Right cardiac atrium (tissue), 5 donors: ENCODE measurements at places on chromosomes 6 and 20. TPM values are rescaled to one million over a fixed set of nuclear protein-coding genes. Genes with fewer than 3 reads are reported as not detected.

GRCh38 chr6:89433252-89434149 lies 549 bp downstream of the ANKRD6 start:
- peak; percentile 61 for DNase-seq

- no peak for DNase-seq
Measured at GRCh38 chr20:49965781-49966305, 16.9 kb upstream of the SNAI1 start.

GRCh38 chr6:51323056-51323455 lies 504.4 kb downstream of the TFAP2B start:
- no peak for DNase-seq

GRCh38 chr6:8086755-8087306 lies 15.5 kb downstream of the EEF1E1 start:
- DNase-seq: no peak

GRCh38 chr20:703426-703825 lies 27.8 kb upstream of the SCRT2 start:
- no peak for DNase-seq

DNA sequence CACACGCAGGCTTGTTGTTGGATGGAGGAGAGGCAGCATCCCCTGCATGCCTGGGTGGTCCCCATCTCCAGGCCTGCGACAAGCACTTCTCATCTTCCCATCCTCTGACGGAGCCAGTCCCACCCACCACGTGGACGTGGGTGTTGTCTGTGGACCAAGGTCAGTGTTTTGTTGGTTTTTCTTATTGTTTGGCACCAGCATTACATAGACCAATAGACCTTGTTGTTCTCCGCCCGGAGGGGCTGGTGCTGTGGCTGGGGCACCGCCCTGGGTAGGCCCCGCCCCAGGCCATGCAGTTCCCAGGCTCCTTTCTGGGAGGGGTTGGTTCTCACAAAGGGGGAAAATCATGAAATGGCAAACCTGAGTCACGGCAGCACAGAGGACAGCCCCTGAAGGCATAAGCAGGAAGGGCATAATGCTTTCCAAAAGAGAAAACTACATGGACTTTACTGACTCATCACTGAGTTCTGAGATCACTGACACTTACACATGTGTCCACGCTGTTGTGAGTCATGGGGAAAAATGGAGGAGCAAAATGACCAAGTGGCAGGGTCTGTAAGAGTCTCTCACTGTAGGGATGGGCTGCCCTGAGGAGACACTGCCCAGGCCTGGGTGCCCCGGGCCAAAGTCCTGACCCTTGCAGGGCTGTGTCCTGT lies 90.8 kb downstream of the THBS2 start:
- DNase-seq: peak; percentile 75

GRCh38 chr20:54345301-54345724 lies 130.1 kb upstream of the DOK5 start:
- no peak for DNase-seq

- no peak for DNase-seq
Measured at GRCh38 chr20:25725639-25726038, 29.0 kb upstream of the ZNF337 start.

DNA sequence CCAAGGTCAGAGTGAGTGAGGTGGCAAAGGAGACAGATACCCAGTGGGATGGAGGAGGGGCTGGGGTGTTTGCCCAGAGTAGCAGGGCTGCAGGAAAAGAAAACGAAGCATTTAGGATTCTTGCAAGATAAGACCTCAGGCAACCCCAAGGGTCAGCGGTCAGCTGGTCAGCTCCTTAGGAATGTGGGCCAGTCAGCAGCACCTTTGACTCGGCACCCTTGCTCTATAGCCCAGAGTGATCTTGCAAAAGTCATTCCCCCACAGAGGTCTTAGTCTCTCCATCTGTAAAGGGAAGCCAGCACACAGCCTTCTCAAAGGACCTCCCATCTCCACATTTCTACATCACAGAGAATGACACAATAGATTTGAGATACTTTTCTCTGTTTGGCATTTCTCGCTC lies 56.7 kb downstream of the VEGFA start:
- DNase-seq: no peak

DNA sequence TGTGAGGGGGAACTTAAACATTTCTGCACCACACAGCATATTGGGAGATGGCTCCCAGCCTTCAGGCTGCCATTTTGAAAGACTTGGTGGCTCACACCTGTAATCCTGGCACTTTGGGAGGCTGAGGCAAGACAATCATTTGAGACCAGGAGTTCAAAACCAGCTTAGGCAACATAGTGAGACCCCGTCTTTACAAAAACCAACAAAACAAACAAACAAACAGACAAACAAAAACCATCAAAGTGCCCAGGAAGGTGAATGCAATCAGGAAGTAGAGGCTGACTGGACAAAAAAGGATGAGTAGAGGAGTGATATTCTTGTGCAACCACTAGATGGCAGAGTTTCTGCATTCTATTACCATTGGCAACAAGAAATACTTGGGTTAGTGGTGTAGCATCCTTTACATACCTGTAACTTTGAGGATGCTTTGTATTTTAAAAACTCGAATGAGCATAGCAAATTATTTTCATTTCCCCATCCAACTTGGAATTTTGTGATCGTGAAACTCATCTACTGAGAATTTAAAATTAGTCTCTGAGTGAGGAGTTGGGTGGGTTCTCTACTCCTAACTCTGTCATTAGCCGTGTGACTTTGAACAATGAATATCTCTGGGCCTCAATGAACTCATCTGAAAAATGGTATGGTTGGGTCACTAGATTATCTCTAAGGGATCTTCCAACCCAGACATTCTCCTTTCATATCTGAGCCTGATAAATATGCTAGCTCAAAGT lies 84.4 kb downstream of the CRYBG1 start:
- DNase-seq: no peak

DNA sequence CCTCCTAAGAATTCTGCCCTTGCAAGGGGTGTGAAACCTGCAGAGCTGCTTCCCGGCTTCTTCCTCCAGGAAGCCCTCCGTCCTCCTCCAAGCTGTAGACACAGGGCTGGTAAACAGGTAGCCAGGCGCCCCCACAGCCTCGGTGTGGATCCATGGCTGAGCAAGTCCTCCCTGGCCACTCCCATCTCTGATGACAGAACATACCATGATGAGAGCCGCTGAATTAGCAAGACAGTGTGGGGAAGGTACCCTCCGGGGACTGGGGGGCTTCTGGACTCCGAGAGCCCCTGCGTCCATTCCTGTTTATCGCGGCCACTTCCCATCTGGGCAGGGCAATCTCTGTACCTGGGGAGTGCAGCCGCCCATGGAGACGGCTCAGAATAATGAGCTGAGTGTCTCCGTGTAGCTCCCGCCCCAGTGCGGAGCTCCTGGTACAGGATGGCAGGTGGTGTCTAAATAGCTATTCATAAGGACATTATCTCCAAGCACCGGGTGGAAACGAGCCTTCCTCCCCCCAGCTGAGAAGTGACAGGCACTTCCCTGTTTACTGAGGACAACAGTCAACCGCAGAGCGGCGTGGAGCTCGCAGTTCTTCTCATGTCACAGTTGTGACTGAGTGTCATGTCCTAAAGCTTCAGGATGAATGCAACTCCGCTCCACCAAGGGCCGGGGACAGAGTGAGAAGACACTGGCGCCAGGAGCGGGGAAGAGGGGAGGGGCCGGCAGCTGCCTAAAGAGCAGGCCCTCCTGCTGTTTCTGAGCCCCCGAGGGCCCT lies 22.7 kb upstream of the NTSR1 start:
- DNase-seq: no peak

DNA sequence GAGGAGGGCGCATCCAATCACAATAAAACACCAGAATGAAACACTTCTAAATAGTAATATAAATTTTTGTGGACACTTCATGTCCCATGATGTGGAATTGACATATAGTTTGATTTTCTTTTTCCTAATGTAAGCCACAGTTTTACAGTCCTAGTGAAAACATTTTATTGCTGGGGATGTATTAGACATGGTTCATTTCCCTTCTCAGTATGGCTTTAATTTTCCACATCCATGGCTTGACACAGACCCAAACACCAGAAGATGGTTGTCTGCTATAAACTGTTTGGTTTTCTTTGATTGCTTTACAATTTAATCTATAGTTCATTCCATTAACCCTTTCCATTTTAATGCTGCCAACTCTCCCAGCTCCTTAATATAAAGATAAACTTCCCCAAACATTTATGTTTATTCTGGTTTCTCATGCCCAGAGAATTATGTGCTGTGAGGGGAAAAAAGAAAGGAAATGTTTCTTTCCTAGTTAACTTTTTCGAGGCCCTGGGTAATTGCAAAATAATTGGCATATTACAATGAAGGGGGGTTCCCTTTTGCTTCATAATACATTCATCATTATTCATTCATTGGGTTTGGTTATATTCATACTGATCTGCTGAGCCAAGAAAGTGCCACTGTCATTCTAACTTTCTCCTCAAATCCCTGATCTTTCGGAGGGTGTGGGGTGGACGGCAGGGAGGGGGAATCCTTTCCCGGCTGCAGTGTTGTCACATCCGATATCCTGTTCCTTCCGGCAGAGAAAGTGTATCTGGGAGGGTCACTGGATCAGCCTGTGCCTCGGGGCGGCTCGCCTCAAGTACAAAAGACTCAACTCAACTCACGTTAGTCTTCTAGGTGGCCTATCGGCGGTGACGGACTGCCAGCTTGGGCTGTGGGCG lies 127.6 kb upstream of the TFAP2D start:
- no peak for DNase-seq

DNA sequence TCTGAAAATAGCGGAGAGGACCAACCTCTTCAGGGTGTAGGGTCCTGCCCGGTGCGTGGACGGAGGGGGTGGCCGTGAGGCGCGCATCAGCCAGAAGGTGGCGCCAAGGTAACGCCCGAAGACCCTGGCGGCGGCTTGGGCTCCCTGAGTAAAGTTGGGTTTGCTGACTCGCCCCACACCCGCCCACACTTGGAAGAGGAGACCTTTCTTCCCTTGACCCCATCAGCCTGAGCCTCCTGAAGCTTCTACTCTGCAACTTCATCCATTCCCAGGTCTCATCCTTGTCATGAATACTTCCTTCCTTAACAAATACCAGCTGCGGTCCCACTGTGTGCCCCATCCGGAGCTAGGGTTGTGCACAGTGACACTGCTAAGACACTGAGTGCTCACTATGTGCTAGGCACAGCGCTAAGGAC lies 14.6 kb downstream of the CD40 start:
- DNase-seq: peak; percentile 76

DNA sequence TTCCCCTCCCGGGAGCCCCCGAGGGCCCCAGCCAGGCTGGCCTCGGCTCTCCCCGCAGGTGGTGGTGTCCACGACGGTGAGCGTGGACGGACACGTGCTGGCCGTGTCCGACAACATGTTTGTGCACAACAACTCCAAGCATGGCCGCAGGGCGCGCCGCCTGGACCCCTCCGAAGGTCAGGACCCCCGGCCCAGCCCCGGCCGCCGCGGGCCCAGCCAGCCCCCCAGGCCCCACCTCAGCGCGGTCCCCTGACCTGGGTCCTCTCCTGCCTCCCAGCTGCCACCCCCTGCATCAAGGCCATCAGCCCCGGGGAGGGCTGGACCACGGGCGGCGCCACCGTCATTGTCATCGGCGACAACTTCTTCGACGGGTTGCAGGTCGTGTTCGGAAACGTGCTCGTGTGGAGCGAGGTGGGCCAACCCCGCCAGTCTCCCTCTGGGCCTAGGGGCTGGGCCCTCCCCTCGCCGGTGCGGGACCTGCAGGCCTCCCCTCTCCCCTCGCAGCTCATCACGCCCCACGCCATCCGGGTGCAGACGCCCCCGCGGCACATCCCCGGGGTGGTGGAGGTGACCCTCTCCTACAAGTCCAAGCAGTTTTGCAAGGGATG lies 51.0 kb downstream of the CPXM1 start:
- peak; percentile 47 for DNase-seq

- DNase-seq: no peak
Measured at GRCh38 chr6:7996538-7997111, 67.6 kb downstream of the BLOC1S5 start.

DNA sequence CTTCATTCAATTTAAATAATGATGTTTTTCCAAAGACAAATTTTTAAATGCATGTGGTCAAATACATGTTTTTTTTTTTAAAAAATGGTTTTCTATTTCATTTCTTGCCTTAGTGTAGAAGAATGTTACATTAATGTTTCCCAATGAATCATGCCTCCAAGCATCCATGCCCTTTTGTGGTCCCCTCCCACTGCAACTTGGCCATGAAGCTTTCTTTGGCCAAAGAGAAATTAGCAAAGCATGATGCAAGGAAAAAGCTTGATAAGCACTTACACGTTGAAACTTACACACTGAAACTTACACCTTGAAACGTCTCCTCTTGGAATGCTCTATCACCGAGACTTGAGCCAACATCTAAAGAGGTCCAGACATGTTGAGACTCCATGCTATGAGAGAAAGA lies 93.0 kb upstream of the ELOVL5 start:
- no peak for DNase-seq

GRCh38 chr6:44538807-44539201 lies 151.3 kb downstream of the CDC5L start:
- no peak for DNase-seq

- no peak for DNase-seq
Measured at GRCh38 chr6:79146421-79146820, 68.4 kb upstream of the PHIP start.

DNA sequence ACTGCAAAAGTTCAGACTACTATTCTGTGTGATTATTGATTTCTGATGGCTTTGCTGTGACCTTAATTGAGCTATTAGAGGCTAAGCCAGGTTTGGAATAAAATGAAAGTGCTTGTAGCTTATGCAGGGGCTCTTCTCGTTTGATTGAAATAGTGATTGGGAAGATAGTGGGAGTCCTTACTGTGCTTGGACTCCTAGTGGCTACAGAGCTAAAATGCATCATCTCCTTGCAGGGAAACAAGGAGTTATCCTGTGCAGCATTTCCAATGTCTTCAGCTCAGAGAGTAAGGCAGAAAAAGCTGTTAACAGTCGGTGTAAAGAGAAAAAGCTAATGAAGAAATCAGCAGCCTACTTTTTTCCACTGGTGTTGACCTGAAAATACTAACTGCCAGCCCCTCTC lies 173.5 kb downstream of the SLC35F1 start:
- no peak for DNase-seq

GRCh38 chr6:127266178-127266891 lies at the start of gene RNF146:
RNF146 (plus strand) TSS chr6:127266864; CDS start chr6:127280339, 13,475 bp downstream.
- DNase-seq: peak; percentile 82

- no peak for DNase-seq
Measured at GRCh38 chr20:36951979-36952738, 651 bp upstream of the SAMHD1 start.

DNA sequence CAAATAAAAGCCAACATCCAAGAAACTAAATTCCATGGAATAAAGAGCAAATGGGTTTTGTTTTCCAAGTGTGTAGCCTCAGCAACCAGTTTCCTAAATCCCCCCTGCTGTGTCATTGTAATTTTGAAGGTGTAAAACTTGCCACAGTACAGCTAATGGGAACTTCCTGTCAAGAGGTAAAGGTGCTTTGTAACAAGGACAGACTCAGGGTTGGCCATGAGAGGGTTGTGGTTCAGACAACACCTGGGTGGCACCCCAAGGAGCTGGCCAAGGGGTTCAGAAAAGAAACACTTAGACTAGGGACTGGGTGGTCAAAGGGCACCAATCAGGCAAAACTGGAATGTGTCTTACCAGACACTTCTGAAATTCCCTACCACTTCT lies 52.4 kb upstream of the LYRM2 start:
- no peak for DNase-seq

The SLC26A8 gene
- not detected for total RNA-seq

The LATS1 gene
- total RNA-seq: 15.5 TPM

The GPR6 gene
- not detected for total RNA-seq

The SPAG4 gene
- 3.7 TPM for total RNA-seq

The OPRM1 gene
- not detected for total RNA-seq

The MCUR1 gene
- total RNA-seq: 25.4 TPM

The TREM2 gene
- 2.6 TPM for total RNA-seq

The LY6G5C gene
- total RNA-seq: 2.1 TPM
